ENCODE measurements at places on chromosomes 3 and 15.

- DNase-seq: peak; percentile 87
These were observed 25.9 kb downstream of the SNX33 start for GRCh38 chr15:75673426-75674235.

GRCh38 chr3:10783360-10784351 is 32.4 kb upstream of the SLC6A11 start:
- no peak for DNase-seq

GRCh38 chr3:24945563-24945962 is 450.9 kb upstream of the THRB start:
- DNase-seq: no peak

DNA sequence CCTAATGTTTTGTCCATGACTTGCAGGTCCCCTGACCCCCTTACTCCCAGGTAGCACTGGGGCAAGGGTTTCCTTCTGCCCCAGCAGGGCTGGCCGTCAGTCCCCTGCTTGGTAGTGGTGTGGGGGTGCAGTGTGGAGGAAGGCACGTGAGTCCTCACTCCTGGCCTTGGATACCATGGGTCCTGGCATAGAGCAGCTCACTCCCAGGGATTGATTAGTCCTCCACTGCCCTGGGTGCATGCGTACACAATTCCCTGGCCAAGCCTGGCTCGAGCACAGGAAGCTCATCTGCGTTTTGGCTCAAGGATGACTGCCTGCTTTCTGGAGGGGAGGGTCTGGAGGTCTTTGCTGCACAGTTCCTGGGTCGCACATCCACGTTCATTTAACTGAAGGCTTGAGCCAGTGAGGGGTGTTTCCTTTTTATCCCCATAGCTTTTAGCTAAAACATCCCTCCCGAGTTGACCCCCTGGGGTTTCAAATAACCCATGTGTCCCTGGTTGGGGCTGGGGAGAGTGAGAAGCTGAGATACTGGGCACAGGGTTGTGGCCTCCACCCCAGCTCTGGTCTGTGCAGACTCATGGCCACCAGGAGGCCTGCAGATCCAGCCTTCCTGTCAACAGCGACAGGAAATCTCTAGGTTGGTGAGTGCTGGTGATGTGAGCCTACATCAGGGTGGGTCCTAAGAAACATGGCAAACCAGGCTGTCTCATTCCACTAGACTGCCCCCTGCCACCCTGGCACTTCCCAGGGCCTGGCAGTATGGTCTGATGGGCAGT is 11.5 kb downstream of the HEMK1 start:
- DNase-seq: no peak

- no peak for DNase-seq
These were observed 40.9 kb downstream of the TPRG1 start for GRCh38 chr3:189212681-189213080.

- peak; percentile 55 for DNase-seq
These were observed 475 bp downstream of the EIF4E3 start for GRCh38 chr3:71724584-71725270.

DNA sequence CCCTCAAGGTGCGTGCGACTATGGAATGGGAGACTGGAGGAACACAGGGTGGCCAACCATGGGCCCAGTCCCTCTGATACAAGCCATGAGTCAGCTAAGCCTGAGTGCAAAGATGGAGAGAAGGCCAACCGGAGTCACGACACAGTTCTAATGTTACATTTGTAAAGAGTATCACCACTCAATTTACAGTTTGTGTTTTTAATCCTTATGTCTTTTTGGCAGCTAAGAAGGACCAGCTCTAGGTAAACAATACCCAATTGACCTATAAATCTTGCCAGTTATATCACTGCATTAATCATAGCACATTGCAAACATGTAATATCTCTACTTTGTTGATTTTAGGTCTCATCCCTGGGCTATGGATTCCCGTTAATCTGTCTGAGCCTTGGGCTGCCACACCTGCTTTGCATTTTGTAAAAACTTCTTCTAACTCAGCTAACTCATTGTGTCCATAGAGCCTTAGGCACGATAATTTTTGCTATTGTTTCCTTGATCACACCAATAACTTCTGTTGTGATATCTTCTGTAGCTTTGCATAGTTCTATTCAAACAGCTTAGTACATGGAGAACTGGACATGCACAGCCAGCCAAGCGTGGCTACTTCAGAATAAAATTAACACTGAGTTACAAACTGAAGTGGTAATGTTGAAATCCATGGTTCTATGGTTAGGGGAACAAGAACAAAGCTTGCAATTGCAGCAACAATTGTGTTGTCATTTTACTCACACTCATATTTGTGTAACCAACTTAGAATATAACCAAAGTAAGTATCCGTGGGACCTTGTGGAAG is 50.3 kb downstream of the LSM3 start:
- DNase-seq: no peak

DNA sequence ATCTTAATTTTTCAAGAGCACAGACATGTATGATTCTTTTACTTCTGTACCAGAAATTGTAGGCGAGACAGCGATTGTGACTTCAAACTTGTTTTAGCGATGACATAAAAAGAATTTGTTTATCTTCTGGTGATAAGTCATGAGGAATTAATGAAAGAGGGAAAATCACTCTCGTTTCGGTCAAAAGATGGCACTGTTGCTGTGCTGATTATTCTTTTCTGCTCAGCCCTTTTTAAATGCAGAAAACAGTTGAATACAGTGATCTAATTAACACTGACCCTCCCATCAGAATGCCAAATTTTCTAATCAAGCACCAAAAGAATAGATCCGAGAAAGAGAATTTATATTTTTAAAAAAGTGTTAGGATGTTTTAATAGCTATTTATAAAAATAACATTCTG is 52.6 kb downstream of the NSUN3 start:
- DNase-seq: no peak

GRCh38 chr3:50316657-50317242 is 5.8 kb downstream of the HYAL2 start:
- no peak for DNase-seq

DNA sequence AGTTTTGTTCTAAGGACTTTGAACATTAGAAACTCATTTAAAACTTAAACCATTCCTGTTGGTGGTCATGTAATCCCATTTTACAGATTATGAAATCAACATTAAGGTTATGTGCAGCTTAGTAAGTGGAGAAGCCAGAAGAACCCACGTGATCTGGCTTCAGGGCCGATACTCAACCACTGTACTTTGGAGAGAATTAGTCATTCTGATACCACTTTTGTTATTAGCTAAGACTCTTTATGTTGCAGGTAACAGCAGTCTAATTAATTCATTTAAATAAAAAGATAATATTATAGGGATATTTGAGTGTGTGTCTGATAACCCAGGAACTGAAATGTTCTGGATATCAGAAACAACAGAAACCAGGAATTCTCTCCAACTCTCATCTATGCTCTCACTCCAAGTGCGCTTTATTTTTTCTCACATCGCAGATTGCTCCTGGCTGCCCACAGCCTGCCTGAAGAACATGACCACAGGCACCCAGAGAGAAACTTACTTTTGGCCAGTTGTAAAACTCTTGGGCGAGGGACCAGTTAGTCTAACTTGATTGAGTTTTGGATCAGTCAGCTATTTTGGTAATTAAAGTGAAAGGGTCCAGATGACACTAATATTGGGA is 25.2 kb downstream of the UBE2E1 start:
- no peak for DNase-seq
